CD4-positive, alpha-beta T cell (primary cell): ENCODE measurements at places on chromosomes 2 and 18. TPM values are rescaled to one million over a fixed set of nuclear protein-coding genes. Genes with fewer than 3 reads are reported as not detected.
A peak's percentile ranks its signal among the peaks of the same experiment; 100 is the strongest.

DNA sequence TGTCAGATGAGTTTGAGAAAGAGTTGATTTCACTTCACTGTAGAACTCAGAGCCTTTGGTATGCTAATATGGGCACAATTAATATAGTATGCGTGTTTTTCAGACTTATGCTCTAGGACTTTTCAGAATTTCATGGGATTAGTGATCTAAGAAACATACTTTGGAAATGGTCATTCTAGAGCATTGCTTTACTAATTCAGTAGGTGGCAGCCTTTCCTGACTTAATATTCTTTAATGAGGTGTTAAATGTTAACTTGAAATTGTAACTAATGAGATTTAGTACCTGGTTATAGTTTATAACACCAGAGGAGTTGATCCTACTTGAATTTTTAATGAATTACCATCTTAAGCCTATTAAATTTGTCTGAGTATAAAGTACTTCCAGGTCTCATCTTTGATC is 28.4 kb downstream of the ACTR2 start:
- DNase-seq: no peak

Gene FOSL2
- total RNA-seq: 152 TPM

DNA sequence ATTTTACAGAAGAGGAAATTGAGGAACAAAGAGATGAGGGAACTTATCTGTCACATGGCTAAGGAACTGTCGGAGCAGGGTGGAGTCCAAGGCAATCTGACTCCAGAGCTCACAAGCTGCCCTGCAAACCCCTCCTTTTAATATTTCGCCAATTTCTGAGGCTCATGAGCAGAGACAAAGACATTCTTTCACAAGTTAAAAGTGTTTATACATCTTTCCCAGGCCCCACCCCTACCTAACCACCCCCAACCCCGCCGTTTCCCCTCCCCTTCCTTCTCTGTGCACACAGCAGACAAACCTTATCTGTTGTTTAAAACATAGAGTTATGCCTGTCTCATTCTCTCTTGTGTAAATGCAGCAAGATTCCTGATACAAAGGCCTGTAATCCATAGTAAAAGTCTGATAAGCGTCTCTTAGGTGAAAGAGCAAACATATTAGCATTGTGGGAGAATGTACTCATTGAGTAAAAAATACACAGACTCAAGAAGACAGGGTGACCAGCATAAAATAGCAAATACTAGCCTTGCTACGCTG is 44.3 kb downstream of the EPHA4 start:
- peak; percentile 40 for DNase-seq

- DNase-seq: no peak
These were observed 71.6 kb downstream of the RRM2 start for GRCh38 chr2:10193851-10194820.

- DNase-seq: no peak
These were observed 227.4 kb upstream of the COL3A1 start for GRCh38 chr2:188746727-188747126.

DNA sequence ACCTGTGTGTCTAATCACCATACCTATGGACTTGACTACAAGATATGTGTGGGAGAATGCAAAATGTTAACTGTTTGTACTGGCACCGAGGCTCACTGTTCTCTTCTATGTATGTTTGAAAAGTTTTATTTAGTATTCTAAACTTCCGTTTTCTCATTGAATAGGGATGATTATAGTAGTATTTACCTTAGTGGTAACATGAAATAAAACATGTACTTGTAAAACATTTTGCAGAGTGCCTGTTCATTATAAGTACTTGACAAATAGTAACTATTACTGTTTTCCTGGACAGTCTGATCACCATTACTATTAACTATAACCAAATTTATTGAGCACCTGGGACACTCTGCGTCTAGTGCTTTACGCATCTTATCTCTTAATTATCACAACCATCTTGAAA is 24.8 kb downstream of the DDX1 start:
- no peak for DNase-seq

DNA sequence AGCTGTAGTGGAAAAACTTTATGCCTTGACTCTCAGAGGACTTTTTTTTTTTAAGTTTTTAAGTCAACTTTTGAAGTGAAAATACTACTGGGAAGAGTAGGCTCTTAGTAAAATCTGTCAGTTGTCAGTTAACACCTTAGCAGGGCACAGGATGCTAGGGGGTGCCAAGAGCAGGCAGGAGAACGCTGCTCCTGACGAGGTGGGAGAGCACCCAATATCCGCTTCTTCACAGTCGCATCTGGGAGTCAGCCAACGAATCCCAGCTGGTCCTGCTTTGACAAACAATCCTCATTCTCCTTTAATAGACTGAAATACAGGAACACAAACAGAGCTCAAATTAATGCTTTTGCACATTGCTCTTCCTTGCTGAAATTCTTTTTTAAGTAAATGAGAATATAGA is 709.5 kb upstream of the ACVR2A start:
- no peak for DNase-seq

Gene MYO5B
- not detected for total RNA-seq

- DNase-seq: no peak
These were observed 79.1 kb downstream of the CTIF start for GRCh38 chr18:48617844-48618497.

Gene PLB1
- total RNA-seq: 1.3 TPM

Gene TTC27
- total RNA-seq: 11.6 TPM

DNA sequence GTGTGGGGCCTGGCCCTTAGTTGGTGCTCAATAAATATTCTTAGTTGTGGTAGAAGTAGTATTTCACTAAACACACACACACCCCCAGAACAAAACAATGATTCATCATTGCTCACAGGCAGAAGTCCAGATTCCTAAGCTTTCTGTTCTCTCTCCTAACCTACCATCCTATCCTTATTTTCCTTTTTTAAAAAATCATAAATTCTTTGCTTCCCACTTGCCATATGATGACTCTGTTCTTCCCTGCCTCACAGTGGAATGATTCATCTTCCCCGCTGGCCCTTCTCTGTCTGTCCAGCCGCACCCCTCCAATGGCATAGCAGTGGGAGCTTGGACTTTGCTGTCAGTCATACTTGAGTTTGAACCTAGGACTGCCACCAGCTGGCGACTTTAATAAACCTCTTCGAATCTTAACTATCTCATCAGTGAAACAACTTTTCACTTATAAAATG is 5.2 kb downstream of the EML6 start:
- DNase-seq: no peak

- no peak for DNase-seq
These were observed 219.0 kb downstream of the SH3BP4 start for GRCh38 chr2:235170536-235171521.

DNA sequence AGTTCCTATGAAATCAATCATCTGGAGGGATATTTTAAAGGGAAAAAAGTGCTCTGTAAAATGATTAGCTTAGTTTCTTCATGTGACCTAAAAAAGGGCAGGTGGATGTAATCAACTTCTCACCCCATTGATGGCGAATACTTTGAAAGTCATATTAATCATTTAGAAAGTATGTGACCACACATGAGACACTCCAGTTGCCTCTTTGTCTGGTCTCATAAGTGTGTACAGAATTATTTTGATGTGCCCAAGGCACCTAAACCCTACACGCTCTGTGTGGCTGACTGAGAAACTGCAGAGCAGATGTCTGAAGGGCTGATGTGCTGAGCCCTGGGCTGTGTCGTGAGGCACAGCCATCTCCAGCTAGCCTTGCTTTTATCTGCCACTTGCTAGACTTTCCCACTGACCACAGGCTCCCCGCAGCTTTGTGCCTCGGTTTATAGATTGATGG is 26.9 kb downstream of the SGPP2 start:
- no peak for DNase-seq

DNA sequence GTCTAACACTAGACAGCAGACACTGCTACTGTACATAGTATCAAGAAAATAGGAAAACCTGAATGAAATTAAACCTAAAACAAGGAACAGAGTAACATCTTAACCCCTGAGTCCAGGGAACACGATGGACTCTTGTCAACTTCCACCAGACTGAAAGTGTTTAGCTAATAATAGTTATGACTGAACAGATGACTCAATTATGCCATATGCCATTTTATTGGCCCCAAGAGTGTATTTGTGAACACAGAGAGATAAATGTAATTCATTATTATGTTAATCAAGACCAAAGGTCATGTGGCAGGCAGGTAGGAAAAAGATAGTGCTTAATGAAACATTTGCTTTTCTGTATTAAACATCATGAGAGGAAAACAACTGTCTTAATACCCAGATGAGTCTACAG is 58.0 kb downstream of the NYAP2 start:
- no peak for DNase-seq

GRCh38 chr2:113091231-113091896 is 23.6 kb downstream of the IL1F10 start:
- DNase-seq: no peak

DNA sequence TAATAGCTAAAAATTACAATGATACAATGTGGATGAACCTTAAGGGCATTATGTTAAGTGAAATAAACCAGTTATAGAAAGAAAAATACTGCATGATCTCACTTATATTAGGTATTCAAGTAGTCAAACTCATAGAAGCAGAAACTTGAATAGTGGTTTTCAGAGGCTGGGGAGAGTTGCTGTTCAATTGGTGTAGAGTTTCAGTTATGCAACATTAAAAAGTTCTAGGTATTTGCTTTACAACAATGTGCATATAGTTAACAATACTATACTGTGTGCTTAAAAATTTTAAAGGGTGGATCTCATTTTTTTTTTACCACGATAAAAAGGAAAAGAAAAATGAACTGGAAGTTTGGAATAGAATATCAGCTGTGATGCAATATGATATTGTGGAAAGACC is 479.1 kb downstream of the SPAG16 start:
- DNase-seq: no peak

Gene C18orf54
- 0.44 TPM for total RNA-seq

Gene MAP3K19
- not detected for total RNA-seq

Gene CHN1
- total RNA-seq: 5.6 TPM

Gene DSC3
- not detected for total RNA-seq

Gene TRIP12
- total RNA-seq: 178 TPM

GRCh38 chr2:26136451-26136850 is 36.4 kb upstream of the GAREM2 start:
- no peak for DNase-seq
